ENCODE measurements at places on chromosomes 12 and 14. TPM values are rescaled to one million over a fixed set of nuclear protein-coding genes. Genes with fewer than 3 reads are reported as not detected.

KRT74 gene
- total RNA-seq, result not detected

GRCh38 chr12:94831081-94831751, 172.3 kb downstream of the NDUFA12 start:
- DNase-seq, result no peak

OASL gene
- total RNA-seq, result under 0.01 TPM

SLC25A3 gene
- total RNA-seq, result 560 TPM

DNA sequence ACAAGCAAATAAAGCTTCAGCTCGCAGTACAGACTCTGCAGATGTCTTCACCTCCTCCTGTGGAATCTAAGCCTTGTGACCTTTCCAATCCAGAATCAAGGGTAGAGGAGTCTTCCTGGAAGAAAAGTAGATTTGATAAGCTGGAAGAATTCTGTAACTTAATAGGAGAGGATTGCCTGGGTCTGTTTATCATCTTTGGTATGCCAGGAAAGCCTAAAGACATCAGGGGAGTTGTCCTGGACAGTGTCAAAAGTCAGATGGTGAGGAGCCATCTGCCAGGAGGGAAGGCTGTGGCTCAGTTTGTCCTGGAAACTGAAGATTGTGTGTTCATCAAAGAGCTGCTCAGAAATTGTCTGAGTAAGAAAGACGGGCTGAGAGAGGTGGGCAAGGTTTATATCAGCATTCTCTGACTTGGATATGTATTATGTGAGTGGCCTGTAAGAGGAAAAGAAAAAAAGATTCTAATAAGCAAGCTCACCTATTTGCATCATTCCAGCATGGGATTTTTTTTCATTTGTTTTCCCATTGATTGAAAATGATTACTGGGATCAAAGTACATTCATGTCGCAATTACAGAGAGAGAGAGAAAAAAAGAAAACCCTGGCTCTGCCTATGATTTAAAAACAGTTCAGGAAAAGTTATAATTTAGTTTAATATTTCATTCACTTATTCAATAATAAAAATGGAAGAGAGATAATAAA, 767 bp downstream of the REP15 start:
- DNase-seq, result no peak

KLRD1 gene
- 0.83 TPM for total RNA-seq

DNA sequence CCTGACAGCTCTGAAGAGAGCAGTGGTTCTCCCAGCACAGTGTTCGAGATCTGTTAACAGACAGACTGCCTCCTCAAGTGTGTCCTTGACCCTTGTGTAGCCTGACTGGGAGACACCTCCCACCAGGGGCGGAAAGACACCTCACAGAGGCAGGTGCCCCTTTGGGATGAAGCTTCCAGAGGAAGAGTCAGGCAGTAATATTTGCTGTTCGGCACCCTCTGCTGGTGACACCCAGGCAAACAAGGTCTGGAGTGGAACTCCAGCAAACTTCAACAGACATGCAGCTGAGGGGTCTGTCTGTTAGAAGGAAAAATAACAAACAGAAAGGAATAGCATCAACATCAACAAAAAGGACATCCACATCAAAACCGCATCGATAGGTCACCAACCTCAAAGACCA, 21.6 kb upstream of the ABCC9 start:
- DNase-seq, result no peak

CLEC4C gene
- not detected for total RNA-seq

DNA sequence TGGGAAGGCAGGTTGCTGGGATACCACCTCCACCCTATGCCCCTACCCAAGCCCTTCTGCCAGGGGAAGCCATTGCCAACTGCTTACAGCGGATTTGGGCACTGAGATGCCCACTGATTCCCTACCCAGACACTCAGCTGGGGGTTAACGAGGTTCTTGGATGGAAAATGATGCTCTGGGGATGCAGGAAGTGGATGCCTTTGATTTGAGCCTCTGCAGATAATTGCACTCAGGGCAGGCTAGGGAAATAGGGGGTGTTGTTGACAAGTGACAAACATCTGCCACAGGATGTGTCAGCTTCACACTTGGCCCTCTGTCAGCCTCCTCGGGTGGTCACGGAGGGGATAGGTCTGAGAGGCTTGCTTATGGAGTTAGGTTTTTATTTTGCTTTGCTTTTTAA, 57.4 kb downstream of the RPH3A start:
- no peak for DNase-seq

DNA sequence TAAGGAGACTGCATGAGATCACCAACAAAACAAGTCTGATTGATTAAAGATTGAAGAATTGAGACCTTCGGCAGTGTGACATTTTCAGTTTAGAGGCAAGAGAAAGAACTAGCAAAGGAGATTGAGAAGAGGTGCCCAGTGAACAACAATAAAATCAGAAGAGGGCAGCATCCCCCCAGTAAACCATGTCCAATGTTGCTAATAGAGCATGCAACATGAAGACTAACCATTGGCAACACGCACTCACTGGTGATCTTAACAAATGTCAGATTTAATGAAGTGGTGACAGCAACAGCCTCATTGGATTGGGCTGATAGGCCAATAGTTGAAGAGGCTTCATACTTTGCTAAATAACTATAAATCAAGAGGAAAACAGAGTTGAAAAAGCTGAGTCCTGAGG, 20.7 kb upstream of the TAS2R14 start:
- DNase-seq, result no peak

Data from sigmoid colon (tissue), 7 donors.